ENCODE measurements at places on chromosomes 12 and 14.

- no peak for DNase-seq
Measured at GRCh38 chr12:65825507-65826352, 1.4 kb downstream of the HMGA2 start.

DNA sequence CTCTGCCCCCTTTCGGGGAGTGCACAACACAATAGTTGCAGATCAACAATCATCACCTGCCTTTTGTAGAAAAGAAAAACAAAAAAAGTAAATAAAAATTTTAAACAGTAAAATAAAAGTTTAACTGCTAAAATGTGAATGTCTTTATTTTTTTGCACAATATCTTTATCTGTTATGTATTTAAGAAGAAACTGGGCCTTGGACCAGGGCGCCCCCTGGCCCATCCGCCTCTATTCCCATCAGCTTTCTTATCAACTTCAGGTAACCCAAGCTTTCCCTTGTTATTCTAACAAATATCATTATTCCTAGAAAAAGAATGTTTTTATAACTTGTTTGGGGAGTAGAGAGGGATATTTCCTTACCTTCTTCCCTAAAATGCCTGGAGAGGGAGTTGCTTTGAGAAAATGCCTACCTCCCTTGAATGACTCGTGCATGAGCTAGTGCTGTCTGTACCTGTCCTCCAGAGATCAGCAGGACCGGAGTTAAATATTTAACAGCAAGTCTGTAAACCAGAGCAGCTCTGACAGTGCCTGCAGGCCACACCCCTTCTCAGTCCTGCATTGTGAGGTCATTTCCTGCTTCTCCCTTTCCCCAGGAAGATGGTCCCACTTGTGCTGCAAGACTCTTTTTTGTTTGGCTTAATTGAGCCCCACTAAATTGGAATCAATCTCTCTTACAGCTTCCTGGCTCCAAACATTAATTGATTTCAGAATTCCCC is 192.8 kb upstream of the RGS6 start:
- no peak for DNase-seq

- DNase-seq = no peak
Measured at GRCh38 chr14:69860221-69860620, 19.0 kb upstream of the SMOC1 start.

DNA sequence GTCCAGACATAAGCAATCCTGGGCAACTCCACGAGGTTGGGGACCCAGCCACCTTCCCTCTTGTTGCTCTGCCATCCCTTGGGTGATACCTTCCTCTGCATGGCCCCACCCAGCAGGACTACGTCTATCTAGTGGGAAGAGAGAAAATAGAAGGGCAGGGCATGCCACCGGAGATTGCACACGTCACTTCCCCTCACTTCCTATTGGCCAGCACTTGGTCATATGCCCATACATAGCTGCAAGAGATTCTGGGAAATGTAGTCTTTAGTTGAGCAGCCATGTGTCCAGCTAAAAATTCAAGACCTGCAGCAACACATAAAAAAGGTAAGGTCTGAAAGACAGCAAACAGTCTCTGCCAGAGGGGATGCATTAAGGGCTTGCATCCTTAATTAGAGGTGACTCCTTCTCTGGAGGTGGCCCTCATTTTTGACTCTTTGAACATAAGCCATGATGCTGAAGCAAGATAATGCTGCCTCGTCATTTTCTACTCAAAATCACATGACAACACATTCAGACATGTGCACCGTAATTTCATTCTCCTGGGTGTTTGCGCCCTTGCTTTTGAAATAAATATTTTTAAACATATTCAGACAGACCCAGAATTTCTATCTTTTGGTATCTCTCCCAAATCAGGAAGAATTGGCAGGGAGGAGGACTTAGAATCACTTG is 91.8 kb upstream of the PWP1 start:
- DNase-seq = no peak

GRCh38 chr12:51051787-51052186 is 3.7 kb downstream of the LETMD1 start:
- DNase-seq = no peak

DNA sequence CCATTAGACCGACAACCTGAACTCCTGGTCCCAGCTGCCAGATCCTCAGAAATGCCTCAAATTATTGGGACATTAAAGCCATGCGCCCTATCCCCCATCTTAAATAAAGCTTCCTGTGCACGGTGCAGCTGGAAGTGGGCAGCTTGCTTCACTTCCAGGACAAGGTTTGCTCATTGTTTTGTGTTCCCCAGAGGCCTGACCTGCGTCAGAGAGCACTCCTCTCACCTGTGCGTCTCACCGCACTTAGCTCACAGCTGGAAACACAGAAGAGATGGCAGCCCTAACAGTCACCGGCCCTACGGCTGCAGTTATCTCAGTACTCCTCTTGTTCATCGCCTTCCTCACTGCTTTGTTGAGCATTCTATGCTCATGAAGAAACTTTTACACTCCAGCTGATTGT is 135.5 kb downstream of the ANO2 start:
- peak; percentile 19 for DNase-seq

GRCh38 chr14:89707086-89707485 is 247.4 kb downstream of the EFCAB11 start:
- DNase-seq = no peak

DNA sequence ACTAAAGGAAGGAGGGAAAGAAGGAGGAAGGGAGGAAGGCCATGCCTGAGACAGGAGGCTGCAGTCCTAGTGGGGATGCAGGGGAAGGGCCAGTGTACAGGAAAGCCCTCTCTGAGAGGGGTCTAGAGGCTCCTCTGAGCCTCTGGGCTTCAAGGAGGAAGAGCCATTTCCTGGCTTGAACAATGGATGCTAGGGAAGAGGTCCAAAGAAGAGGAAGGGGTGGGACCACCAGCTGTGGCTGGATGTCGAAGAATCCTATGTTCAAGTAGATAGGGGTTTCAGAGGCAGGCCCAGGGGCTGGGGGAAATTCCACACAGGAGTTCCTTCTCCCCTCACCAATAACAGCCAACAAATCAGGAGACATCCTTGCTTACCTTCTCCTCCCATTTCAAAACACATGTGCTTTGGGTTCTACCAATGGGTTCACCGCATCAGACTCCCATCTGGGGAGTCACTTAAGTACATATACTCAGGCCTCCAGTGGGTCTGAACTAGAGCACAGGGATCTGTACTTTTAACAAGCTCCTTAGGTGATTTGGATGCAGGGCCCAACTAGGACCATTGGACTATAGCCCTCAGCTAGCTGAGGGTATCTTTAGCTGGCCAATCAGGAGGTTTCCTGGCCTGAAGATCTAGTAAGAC is 32.4 kb downstream of the PRPF40B start:
- no peak for DNase-seq

DNA sequence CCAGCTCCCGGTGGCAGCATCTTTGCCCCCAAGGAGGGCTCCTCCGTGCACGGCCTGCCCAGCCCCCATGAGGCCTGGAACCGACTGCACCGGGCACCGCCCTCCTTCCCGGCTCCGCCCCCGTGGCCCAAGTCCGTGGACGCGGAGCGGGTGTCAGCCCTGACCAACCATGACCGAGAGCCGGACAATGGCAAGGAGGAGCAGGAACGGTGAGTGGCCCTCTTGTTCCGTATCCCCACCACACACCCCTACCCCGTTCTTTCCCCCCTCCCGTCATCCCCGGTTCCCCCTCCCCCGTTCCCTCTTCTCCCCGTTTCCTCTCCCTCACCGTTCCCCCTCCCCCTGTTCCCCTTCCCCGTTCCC is 28.3 kb downstream of the LRCOL1 start:
- no peak for DNase-seq
